ENCODE measurements at places on chromosomes 6 and 20.
A peak's percentile ranks its signal among the peaks of the same experiment; 100 is the strongest.

- no peak for DNase-seq
Measured at GRCh38 chr20:2888224-2888955, 15.1 kb downstream of the PTPRA start.

DNA sequence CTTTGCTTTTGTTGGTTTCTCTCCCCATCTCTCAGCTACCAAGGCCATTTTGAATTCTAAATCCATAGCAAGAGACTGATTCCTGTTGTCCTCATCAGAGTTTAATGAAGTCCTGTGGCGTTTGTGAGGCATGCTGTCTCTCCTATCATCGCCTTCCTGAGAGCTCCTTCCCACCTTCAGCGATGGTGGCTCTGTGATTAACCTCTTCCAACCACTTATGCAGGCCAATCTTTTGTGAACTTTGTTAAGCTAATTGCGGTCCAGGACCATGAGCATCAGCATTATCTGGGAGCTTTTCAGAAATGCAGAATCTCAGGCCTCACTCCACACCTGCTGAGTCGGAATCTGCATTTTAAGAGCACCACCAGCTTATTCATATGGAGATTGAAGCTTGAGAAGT, 272.5 kb upstream of the CDYL start:
- DNase-seq = no peak

- DNase-seq = no peak
Measured at GRCh38 chr20:49315580-49315979, 37.7 kb upstream of the ZNFX1 start.

GRCh38 chr6:144474904-144475303, 189.8 kb downstream of the UTRN start:
- DNase-seq = no peak

DNA sequence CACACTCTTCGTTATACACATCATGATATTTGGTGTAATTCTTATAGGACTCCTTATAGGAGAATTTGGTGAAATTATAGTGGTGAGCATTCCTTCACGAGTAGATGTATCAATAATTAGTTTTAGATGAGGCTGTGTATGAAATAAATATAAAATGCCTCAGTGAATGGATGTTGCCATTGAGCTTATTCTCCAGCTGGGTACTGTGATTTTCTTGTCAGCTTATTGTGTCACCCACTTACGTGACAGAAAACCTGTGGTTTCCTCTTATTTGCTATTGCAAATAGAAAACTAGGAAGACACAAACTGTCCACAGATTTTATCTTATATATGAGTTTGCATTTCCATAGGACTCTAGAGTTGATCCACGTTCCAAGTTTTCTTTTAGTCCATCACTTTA, 439.9 kb upstream of the RNF217 start:
- DNase-seq = no peak

GRCh38 chr6:118678866-118679265, 27.5 kb upstream of the CEP85L start:
- DNase-seq = no peak

GRCh38 chr6:146300521-146300920, 243.1 kb upstream of the RAB32 start:
- no peak for DNase-seq

DNA sequence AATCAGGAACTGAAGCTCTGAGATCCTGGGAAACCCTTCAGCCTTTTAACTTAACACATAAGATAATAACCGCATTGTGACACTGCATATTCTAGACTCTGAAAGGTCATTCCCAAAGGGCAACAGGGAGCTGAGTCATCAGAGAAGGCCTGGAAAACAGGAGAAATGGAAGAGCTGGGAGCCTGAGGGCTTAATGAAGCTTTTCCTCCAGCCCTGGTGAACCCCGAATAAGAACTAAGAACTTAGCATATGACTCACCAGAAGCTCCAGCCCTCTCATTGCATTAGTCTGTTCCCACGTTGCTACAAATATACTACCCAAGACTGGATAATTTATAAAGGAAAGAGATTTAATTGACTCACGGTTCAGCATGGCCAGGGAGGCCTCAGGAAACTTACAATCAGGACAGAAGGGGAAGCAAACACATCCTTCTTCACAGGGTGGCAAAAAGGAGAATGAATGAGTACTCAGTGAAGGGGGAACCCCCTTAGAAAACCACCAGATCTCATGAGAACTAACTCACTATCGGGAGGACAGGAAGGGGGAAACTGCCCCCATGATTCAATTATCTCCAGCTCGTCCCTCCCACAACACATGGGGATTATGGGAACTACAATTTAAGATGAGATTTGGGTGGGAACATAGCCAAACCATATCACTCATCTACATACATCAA, 648.5 kb downstream of the TFAP2A start:
- peak; percentile 84 for DNase-seq

- no peak for DNase-seq
Measured at GRCh38 chr20:55353206-55353605, 652.1 kb downstream of the CBLN4 start.

DNA sequence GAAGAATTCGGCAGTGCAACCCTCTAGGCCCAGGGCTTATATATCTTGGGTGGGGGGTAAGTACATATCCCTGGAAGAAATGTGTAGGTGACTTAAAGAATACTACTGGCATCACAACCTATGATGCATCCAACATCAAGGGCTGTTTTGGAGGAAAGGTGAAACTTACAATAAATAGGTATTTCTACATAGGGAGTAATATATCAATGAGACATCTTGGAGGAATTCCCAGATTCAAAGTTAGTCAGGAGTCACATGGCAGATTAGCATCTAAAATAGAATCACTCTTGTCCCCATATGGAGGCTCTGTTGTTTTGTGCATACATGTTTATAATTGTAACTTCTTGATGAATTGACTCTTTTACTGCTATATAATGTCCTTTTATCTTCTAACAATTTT, 375.5 kb downstream of the PAX1 start:
- no peak for DNase-seq

DNA sequence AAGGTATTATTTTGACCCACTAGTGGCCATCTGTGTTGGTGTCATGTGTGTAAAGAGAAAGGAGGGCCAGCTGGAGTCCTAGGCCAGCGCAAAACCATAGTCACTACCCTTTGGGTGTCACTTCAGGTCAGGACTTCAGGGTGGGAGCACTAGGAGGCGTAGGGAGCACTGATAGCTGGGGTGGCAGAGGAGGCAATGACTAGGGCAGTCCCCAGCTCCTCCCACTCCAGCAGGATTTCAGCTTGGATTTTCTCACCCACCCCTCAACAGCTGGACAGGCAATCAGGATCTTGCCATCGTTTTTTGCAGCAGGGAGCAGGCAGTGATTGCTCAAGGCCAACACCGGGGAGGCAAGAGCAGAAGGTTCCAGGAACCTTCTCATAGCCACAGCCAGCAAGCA, 4.2 kb upstream of the HLA-DOA start:
- DNase-seq = no peak

GRCh38 chr6:76166874-76167273, 94.4 kb upstream of the IMPG1 start:
- no peak for DNase-seq

All from AG09309 (cell line).